ENCODE measurements at places on chromosomes 2 and 18.

DNA sequence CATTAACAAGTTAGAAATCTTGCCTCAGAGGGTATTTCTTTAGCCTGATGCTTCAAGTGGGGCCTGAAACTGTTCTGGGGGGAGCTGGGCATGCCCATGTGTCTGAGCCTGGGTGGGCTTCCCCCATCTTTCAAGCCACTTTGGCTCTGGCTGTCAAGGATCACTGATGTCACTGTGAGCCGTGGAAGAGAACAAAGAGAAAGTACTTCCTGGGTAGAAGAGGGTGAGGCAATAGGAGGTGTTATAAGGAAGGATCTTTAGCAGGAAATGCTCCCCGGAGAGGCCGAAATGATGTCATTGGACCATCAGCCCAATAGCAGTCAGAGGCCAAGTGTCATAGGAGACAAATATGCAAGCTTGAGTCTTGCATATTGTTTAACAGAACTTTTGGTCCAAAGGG lies 228.4 kb upstream of the MEX3C start:
- no peak for DNase-seq

DNA sequence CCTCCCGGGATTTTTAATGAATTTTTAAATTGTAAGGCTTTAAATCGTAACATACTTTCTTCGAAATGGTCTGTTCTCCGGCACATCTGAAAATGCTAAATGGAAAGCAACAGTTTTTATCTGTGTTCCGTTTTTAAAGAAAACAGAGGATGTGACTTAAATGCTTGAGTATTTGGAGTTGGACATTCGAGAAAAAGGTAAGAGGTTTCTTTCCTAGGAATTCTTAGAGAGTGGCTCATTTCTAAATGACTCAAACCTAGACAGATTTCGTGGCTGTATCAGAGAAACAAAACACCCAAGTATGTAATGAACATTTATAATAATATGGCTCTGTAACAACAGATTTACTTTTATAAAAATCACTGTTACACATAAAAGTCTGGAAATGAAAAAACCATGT lies 177.6 kb upstream of the CCDC68 start:
- no peak for DNase-seq

DNA sequence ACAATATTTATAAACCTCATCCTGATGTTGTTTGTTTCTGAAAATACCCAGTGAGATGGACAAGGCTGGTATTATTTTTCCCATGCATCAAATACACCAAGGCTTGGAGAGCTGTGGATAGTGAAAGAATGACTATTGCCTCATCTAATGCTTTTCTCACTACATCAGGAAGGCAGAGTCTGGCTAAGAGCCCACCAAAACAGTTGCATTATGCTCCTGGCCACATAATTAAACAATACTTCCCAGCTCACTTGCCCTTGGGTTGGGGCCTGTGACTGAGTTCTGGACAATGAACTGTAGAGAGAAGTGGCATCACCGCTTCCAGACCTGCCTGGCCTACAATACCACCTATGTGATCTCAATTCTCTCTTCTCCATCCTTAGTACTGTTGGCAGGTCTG lies 46.4 kb upstream of the REEP1 start:
- DNase-seq: no peak

DNA sequence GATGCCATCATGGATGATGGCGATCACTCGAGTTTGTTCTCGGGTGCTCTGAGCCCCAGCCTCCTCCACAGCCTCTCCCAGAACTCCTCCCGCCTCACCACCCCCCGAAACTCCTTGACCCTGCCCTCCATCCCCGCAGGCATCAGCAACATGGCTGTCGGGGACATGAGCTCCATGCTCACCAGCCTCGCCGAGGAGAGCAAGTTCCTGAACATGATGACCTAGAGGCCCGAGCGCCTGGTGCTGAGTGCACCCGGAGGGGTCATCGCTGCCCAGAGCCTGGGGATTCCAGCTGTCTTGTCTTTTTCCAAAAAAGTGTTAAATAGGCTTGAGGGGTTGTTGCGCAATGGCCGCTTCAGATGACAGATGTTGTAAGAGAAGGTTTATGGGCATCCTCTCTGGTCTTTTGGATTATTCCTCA lies 254.8 kb downstream of the GLI2 start:
- no peak for DNase-seq

DNA sequence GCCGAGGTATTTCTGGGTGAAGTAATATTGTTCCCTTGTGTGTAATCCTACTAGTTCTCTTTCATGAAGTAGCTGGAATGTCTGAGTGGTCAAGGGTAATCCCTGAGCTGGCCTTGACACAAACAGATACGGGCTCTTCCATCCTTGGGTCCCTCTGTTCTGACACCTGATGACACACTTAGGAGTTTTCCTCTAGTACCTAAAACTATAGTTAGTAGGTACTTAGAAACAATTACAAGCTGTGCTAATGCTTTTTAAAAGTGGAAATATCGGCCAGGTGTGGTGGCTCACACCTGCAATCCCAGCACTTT lies 59.2 kb upstream of the IL1R1 start:
- DNase-seq: no peak

GRCh38 chr2:20766213-20766612 lies 56.7 kb downstream of the LDAH start:
- DNase-seq: no peak

DNA sequence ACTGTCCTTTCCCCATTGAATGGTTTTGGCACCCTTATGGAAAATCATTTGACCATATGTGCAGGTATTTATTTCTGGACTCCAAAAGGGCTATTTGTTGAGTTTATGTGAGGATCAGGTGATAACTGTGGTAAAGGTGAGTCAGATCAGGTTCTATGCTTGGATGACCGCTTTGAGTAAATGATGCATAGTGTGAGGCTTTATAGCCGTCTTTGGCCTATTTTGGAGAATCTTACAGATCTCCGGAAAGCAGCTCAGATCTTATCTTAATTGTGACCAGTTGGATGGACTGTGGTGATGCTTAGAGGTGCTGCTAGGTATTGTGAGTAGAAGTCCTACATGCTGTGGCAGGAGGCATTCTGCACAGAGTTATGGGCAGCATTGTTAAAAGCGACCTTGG lies 126.2 kb downstream of the METTL8 start:
- DNase-seq: no peak

- no peak for DNase-seq
Observed at GRCh38 chr2:65279756-65280155, 52.1 kb downstream of the ACTR2 start.

GRCh38 chr2:120958623-120959366 lies 223.1 kb downstream of the GLI2 start:
- DNase-seq: no peak

DNA sequence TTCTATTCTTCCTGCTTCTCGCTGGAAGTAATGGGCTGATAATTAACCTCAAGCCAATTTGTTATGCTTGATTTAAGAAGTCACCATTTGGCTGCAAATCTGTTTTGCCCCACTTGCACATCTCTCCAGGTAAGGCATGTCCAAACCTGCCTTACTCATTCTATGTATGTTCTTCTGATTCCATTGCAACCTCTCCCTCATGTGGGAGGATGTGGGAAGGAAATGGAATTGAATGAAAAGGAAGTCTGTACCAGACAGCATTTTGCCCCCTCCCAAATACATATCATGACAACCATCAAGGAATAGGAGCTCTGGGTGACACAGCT lies 131.7 kb downstream of the NRP2 start:
- DNase-seq: no peak

DNA sequence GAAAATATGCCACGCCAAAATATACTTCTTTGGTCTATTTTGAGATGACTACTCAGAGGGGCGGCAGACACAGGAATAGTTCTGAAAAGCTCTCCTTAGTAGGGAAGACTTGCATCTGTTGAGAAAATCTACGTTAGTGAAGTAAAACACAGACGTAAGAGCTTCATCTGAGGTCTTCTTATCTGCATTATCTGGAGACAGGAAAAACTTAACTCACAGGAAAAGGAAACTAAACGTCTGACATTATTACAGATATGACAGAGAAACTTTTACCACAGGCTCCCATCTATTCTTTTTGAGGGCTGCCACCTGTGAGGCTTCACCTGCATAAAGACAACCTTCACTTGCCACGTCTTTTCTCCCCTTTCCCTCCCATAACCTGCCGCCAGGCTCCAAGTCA lies 1295.7 kb downstream of the LRP1B start:
- DNase-seq: no peak

DNA sequence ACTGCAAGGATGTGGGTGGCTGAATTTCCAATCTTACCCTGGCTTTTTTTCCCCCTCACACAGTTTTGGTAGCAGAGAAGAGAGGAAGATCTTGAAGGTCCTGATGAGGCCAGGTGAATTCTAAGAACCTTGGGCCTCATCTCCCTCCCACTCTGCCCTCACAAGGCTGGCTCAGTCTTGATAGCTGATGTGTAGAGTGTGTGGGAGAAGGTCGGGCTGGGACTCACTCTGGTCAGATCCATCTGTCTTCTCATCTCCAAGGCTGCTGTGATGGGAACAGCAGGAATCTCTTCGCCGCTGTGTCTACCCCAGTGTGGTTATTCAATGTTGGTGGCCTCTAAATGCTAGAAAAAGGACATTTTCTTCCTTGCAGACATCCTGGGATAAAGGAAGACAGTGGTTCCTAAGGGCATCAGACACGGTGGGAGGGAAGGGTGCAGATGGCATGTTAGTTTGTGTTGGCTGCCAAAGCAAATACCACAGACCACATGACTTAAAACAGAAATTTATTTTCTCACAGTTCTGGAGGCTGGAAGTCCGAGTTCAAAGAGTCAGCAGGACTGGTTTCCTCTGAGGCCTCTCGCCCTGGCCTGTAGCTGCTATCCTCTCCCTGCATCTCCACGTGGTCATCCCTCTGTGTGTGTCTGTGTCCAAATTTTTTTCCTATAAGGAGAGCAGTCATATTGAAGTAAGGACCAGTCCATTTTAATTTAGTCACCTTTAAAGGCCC lies 37.6 kb upstream of the MGAT4A start:
- DNase-seq: no peak

DNA sequence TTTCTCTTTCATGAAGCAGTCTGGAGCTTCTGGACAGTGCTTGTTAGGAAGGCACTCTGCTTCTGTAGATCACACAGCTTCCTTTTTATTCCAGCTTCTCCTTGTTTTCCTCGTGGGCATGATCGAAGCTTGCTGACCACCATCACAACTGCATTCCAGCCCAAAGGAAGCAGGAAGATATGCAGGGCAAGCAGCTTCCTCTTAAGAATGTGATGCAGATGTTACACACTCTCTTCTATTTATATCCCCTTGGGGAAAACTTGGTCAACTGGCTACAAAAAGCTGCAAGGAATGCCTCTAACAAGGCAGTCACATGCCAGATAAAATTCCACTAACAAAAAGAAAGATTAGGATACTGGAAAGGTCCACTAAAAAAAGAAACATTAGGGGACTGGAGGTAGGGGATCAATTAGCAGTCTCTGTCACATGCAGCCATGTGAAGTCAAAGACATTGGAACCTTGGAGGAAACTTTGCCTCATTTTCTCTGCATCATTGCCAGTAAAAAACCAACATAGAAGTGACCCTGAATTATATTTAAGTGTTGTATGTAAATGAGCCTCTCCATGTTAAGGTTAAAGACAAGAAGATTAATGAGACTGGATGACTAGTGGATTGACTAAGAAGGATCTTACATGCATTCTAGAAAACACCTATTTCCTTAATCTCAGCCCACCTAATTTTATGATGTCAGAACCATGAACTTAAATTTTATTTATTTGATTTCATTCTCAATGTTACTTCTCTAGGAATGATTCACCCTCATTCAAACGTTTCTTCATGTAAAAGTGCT lies 98.3 kb downstream of the NAB1 start:
- no peak for DNase-seq

DNA sequence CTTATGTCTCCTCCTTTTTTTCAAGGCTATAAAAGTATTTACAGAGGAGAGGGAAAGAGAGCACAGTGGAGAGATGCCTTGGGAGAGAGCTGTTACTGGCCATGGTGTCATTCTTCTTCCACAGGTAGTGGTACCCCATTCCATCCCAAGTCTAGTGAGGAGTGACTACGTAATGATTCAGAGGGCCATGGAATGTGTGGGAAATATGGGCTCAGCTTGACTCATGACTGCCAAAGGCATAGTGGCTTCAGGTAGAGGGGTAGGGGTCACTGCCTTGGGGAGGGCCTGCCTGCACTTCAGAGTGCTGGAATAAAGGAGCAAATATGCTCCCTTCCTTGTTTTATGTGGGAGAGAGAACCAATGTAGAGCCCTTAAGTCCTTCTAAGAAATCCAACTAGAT lies 620.6 kb downstream of the IRS1 start:
- no peak for DNase-seq

DNA sequence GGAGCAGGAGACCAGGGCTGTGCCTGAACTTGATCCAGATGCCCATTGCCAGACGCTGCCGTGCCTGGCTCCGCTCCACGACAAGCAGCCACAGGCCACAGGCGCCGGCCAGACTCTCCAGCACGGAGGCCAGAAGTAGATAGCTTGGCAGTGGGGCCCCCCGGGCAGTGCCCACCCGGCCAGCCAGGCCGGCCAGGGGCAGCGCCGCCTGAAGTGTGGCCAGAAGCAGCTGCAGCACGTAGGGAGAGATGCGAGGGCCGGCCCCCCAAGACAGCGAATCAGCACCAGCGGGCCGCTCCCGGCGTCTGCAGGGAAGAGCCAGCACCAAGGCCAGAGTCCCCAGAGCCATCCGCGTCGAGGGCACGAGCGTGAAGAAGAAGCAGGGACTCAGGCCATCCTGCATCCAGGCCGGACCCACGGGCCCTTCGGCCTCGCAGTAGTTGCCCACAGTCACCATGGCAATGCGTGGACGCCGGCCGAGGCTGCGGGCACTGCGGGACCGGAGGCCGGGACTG lies 484 bp downstream of the ABCB6 start:
- no peak for DNase-seq

- no peak for DNase-seq
Observed at GRCh38 chr2:4174796-4175195, 471.4 kb downstream of the DCDC2C start.

- DNase-seq: no peak
Observed at GRCh38 chr2:61134141-61134540, 27.8 kb upstream of the C2orf74 start.

- no peak for DNase-seq
Observed at GRCh38 chr18:54736981-54737380, 91.3 kb upstream of the RAB27B start.

GRCh38 chr2:201697899-201698298 lies 545 bp downstream of the MPP4 start:
- DNase-seq: no peak

DNA sequence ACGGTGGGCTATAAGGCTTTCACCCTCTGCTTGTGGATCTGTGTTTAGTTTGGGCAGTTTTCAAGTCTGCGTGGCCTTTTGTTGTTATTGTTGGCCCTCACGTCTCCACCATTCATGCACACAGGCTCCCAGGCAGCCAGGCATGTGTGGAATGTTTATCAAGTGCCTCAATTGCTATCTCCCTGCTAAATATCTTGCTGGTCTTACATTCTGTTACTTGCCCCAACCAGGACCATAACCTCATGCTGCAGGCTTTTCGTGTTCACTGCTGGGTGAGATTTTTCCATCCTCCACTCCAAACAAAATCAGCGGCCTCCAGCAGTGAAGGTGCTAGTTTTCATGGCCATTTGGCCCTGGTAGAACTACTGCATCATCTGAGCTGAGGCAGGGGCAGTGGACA lies 63.0 kb upstream of the DSC1 start:
- DNase-seq: no peak

GRCh38 chr2:84519332-84519957 lies 3.1 kb downstream of the DNAH6 start:
- no peak for DNase-seq

GRCh38 chr2:137181370-137181769 lies 416.0 kb downstream of the THSD7B start:
- DNase-seq: no peak

Measured in GM12892 (cell line).